ENCODE measurements at places on chromosomes 5 and 9.

- DNase-seq = no peak
Observed at GRCh38 chr9:128995791-128996190, 32.3 kb downstream of the SH3GLB2 start.

DNA sequence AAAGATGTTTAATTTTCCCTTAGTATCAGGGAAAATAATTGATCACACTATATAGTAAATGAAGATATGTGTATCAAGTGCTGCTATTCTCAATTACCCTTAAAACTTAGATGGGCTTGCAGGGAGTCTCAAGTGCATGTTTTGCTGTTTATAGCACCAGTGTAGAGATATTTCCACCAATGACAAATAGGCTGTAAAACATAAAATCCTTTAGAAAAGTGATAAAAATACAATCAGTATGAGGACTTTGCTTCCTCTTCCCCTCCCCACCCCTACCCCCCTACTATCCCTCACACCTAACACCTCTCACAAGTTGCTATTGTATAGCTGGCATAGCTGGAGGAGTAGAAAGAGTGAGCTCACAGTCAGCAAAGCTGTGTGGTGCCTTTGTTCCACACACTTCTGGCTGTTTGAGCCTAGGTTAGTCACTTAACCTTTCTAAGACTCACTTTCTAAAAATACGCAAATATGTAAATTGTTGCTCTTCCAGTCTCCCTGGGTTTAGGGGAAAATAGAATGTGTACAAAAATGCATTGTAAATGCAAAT, 93.1 kb downstream of the PDE4D start:
- no peak for DNase-seq

DNA sequence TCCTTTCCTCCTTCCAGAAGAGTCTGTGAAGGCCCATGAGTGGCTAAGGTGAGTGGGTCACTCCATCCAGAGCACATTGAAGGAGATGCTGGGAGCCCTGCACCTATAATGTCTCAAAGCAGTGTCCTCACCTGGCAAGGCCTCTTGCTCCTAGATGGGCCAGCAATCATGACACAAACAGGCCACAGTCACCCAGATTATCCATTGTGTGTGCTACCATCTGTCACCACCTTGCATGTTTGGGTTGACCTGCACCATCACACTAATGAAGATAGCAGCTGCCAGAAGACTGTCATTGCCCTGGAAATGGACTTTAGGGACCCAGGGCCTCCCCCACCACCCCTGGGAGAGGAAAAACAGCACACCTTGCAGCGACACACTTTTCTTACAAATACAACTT, 69.6 kb downstream of the GABBR2 start:
- DNase-seq = no peak

DNA sequence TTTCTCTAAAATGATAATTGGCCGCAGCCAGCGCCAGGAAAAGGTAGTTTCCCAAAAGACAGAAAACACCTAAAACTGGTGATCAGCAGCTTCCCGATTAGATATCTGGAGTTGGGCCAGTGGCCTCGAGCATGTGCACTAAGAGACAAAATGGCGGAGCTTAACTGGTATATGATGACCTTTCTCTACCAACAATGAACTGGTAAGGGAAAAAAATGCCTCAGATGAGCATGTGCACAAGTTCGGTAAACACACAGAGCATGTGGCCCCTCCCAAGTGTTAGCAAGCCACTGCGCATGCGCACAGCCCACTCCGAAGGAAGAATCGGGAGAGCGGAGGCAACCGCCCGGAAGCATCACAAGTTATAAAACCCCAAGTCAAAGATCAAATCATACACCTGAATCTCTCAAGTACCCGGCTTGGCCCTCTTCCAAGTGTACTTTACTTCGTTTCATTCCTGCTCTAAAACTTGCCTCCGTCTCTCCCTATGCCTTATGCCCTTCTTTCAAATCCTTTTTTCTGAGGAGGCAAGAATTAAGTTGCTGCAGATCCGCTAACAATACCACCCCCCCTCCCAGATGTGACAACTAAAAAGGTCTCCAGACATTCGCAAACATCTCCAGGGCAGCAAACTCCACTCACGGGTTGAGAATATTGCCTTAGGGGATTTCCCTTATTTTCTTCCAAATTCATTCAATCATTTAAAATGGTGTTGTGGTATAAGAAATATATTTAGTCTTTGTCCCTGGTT, 15.0 kb upstream of the PTBP3 start:
- peak; percentile 88 for DNase-seq

DNA sequence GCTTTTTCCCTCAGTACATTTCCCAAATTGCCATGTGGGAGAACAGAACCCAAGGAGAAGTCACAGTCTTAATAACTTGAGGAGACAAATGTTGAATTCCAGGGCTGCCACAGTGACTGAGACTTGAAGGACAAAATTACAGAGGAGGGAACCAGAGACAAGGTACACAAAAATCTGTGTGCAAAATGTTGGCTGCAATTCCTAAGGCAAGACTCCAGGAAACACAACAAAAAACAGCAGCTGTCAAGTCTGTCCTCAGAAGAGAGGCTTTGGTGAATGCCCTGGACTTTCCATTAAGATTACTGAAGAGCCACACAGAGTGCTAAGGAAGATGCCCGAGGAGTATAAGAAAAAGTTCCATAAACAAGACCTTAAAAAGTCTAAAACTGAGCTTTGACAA, 21.1 kb downstream of the AP3B1 start:
- no peak for DNase-seq

- no peak for DNase-seq
Observed at GRCh38 chr5:67986761-67987160, 228.8 kb upstream of the PIK3R1 start.

GRCh38 chr5:10064546-10065195, 185.0 kb downstream of the ATPSCKMT start:
- no peak for DNase-seq

DNA sequence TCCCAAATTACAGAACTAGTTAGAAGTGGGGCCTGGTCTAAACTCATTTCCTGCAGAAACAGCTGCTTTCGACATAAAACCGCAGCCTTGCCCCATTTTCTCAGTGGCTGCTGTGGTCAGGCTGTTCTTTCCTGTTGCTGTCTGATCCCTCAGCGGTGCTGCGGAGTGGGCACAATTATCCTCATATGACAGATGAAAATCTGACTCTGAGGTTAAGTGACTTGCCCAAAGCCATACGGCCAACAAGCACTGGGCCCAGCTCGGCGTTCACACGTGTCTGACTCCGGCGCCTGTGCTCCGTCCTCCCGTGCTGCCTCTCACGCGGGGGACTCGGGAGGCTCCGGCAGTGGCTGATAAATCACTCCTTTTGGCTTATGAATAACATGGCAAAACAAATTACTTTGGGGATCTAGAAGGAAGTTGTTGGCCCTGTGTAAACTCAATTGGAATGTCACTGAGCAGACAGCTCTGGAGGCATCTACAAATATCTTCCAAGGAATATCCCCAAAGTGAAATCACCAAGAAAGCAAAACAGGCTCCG, 142.6 kb upstream of the LMX1B start:
- DNase-seq = peak; percentile 88

DNA sequence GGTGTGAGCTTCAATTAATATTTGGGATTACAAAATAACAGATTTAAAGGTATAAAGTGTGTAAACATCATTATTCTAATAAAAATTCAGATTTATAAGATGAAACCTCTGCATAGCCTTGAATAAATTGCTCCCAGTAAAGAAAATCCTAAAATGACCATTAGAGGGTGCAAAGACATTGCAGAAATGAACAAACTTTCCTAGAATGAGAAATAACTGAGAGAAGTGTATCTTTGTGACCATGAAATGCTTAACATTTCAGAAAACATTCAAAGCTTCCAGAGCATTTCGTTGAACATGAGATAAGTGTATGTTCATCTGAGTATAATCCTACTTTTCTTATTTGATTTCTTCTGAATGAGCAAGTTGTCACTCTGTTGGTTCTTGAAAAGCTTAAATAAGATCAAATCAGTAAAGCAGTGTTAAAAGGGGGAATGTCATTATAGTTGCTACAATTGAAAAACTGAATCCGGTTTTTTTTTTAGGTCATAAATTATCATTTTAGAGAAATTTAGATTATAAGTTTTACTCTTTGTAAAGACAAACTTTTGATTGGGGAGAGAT, 24.7 kb upstream of the NUDT12 start:
- DNase-seq = no peak

GRCh38 chr5:115940080-115940810, 22.0 kb upstream of the LVRN start:
- no peak for DNase-seq

GRCh38 chr5:128304088-128304487, 220.5 kb downstream of the SLC12A2 start:
- no peak for DNase-seq

- DNase-seq = no peak
Observed at GRCh38 chr5:98243972-98244371, 529.5 kb upstream of the RGMB start.

DNA sequence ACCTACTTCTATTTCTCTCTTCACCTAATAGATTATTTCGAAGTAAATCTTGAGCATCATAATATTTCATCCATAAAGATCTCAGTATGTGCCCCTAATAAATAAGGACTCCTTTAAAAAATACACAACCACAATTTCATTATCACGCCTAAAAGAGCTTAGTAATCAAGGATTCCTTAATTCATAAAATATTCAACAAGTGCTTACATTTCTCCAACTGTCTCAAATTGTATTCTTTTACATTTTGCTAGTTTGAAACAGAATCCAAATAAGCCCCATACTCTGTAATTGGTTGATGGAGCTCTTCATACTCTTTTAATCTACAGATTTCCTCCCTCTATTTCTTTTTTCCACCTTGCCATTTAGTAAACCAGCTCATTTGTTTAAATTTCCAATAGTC, 317.6 kb downstream of the NDUFS4 start:
- no peak for DNase-seq

- DNase-seq = no peak
Observed at GRCh38 chr5:112250551-112250950, 168.5 kb downstream of the EPB41L4A start.

All from suprapubic skin (tissue), 4 donors.